NCI-H460 (cell line): ENCODE measurements at places on chromosomes 3 and 15. TPM values are rescaled to one million over a fixed set of nuclear protein-coding genes. Genes with fewer than 3 reads are reported as not detected.

GRCh38 chr3:48711727-48712126 lies 5.3 kb downstream of the IP6K2 start:
- DNase-seq: no peak

DNA sequence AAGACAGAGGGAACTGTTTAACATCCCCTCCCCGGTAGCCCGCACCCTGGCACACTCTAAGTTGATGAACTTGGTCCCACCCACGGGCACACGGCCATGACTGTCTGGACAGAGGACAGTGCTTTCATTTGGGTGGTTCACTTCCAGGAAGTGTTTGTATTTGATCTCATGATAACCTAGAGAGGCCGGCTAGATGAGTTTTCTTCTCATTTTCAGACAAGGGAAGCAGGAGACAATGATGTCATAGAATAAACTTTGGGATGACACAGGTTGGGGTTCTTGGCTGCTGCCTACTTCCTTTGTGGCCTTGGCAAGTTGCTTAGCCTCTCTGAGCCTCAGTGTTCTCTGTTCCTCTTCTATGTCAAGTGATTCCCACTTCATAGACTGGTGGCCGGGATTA lies 16.1 kb upstream of the LYSMD4 start:
- DNase-seq: no peak

- DNase-seq: no peak
These were observed 39.8 kb upstream of the TMC3 start for GRCh38 chr15:81413851-81414250.

GRCh38 chr3:120749843-120750242 lies 7.3 kb downstream of the GTF2E1 start:
- DNase-seq: no peak

GRCh38 chr3:108175352-108175751 lies 46.9 kb downstream of the IFT57 start:
- no peak for DNase-seq

The DBR1 gene
- total RNA-seq: 14.0 and 14.8 TPM in 2 replicates

DNA sequence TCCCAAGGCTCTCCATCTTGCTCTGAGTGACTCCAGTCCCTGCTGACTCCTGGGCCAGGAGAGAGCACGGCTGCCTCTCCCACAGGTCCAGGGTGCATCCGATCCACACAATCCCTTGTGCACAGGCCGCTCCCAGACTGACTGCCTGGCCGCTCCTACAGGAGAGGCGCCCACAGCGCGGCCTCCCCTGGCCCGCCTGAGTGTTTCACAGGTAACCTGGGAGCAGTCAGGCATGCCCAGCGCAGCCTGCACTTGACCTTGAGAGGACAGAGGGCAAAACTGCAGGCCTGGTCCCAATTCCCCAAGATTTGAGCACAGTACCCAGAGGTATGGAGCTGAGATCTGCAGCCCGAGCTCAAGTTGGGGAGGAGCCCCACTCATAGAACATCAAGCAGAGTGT lies 490.2 kb downstream of the CNTN6 start:
- DNase-seq: no peak
